Activated CD8-positive, alpha-beta memory T cell treated with anti-CD3 and anti-CD28 coated beads for 4 hours (primary cell): ENCODE measurements at places on chromosomes 7 and 10.

- DNase-seq: no peak
Measured at GRCh38 chr10:91537614-91538383, 95.1 kb downstream of the PPP1R3C start.

DNA sequence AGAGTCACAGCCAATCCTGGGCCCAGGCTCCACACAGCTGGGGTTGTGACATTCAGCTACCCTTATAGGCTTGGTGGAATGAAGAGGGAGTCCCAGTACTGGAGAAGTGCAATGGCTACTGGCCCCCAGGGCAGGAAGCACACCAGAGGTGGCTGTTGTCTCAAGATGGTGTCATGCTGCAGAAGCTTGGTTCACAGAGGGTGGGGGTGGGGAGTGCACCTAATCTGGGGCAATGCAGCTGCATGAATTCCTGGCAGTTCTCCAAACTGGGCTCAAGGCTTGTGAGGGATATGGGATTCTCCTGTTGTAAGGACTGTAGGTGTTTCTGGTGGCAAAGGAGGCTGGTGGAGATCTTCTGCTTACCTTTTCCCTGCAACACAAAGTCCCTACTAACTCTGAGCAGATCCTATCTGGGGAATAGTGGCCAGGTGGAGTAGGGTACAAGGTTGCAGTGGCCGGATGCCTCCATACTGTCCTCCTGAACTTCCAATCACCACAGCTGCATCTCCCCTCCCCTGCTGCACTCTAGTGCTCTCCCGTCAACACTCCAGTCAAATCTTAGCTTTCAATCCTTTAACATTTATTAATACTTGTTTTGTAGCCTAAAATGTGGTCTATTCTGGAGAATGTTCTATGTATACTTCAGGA is 27.4 kb upstream of the PLA2G12B start:
- no peak for DNase-seq

GRCh38 chr7:100441641-100442535 is 5.6 kb upstream of the PPP1R35 start:
- no peak for DNase-seq

GRCh38 chr7:44922351-44922694 is 37.0 kb upstream of the PURB start:
- DNase-seq: no peak

DNA sequence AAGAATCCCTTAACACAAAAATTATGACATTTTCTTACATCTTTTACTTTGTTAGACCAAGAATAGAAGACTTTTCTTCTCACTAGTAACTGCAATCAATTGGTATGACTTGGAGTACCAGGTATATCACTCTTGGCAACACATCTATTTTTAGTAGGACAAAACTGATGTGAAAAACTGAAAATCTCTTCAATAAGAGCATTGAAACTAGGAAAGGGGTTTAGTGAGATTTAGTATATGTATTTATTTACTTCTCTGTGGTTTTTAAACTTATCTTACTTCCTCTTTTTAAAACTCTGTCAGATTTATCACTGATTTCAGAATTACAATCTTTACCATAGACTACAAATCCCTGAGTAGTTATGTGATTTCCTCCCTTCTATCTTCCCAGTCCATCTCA is 366.2 kb downstream of the PCDH15 start:
- DNase-seq: no peak

DNA sequence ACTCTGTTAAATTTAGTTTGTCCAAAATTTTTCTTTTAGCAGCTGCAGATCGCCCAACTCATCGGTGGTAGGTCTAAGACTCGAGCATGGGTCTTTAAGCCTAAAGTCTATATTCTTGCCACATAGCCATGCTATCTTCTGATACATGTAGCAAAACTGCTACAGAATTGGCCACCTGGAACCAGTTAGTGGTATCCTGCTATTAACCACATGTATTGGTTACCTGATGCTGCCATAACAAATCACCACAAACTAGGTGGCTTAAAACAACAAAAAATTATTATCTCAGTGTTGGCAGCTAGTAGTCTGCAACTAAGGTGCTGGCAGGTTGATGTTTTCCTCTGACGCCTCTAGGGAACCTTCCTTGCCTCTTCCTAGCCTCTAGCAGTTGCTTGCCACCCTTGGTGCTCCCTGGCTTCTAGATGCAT is 96.7 kb upstream of the PIK3CG start:
- DNase-seq: no peak

DNA sequence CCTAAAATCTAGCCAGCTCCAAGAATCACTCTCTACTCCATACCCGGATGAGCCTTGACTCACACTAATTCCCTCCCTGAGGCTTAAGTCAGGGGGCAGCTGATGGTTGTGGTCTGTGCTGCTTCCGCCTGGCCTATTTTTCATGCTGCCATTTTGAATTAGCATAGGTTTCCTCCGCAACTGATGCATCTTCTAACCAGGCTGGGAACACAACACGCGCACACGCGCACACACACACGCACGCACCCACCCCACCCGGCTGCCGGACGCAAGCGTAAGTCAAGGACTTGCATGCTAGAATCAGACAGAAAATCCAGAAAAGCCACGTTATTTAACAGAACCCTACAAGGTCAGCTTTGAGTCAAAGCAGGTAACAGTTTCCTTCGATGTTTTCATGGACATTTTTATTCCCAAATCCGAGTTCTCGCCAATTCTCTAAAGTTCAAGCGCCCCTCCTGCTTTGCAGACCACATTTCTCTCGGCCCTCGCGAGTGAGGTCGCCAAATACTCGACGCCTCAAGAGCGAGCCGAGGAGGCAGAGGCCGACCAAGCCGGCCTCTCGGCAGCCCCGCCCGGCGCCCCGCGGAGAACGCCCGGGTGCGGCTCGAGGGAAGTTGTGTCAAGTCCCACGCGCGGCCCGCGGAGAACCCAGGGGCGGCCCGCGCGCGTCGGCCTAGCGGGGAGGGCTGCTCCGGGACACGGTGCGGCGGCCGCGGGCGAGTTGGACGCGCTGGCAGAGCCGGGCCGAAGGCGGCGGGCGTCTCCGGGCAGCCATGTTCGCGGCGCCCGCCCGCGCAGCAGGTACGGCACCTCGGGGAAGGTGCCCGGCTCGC is 961 bp downstream of the SCRN1 start:
- DNase-seq: no peak

- no peak for DNase-seq
Measured at GRCh38 chr10:56871160-56871668, 510.2 kb upstream of the ZWINT start.

DNA sequence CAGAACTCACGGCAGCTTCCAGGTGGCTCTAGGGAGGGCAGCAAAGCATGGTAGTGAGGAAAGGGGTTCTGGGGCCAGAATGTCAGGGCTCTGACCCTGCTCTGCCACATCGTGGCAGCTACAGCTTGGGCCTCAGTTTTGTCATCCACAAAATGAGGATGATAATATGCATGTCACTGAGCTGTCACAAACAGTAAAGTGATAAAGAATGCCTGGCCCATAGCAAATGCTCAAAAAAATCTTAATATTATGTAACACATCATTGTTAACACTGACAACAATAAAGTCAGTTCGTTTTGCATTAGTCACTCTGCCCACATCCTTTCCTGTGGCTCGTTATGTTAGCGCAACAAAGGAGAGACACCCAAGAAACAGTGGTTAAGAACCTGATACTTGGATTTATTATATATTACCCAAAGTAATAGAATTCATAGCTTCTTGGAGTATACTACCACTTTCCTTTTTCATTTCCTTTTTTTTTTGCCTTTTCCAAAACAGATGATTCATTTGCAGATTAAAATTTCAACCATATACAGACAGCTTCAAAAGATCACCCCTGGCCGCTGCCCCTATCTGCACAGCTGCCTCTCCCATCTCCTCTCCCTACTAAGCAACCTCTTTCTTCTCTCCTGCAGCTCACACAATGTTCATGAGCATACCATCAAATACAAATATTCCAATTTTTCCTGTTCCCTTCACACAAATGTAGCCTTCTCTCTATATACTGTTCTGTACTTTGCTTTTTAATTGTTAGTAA is 45.5 kb upstream of the DDC start:
- peak; percentile 26 for DNase-seq

DNA sequence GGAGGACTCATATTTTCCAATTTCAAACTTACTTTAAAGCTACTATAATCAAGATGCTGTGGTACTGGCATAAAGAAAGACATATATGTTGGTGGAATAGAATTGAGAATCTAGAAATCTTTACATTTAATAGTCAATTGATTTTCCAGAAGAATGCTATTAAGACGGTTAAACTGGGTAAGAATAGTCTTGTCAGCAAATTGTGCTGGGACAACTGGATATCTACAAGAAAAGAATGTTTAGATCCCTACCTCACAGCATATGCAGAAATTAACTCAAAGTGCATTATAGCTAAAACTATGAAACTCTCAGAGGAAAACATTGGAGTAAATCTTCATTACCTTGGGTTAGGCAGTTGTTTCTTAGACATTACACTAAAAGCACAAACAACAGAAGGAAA is 203.3 kb downstream of the SDK1 start:
- no peak for DNase-seq

GRCh38 chr10:22335173-22335933 is 9.9 kb upstream of the SPAG6 start:
- DNase-seq: no peak

DNA sequence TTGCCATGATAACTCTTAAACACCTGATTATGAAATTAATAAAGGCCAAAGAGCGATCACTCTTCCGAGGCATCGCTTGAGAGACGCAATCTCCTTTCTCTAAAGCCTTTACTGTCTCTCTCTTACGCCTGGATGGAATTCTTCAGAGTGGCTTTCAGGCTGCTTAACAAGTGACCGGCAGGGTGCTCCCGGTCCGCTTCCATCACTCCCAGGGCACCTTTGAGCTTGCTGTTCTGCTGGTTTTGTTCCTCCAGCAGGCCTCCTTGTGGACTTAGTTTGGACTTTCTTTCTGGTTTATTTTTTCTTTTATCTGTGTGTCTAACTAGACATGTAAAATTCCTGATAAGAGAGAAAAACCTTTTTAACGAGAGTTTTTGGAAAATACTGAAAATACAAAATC is 60.9 kb downstream of the MRPL32 start:
- DNase-seq: no peak

GRCh38 chr10:79286318-79286951 is 60.8 kb upstream of the PPIF start:
- peak; percentile 87 for DNase-seq

- no peak for DNase-seq
Measured at GRCh38 chr7:44762300-44762699, 13.7 kb downstream of the ZMIZ2 start.

GRCh38 chr7:81062755-81063154 is 143.9 kb upstream of the SEMA3C start:
- DNase-seq: no peak

GRCh38 chr7:71601851-71602250 is 469.9 kb downstream of the GALNT17 start:
- no peak for DNase-seq

DNA sequence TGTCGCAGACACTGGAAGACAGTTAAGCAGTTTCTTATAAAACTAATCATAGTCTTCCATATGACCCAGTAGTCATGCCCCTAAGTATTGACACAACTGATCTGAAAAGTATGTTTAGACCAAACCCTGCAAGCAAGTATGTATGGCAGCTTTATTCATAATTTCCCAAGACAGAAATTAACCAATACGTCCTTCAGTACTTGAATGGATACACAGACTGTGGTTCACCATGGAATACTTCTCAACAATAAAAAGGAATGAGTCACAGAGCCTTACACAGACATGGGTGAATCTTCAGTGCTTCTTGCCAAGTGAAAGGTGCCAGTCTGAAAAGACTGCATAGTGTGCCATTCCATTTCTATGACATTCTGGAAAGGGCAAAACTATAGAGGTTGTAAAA is 50.2 kb upstream of the AKR1E2 start:
- DNase-seq: no peak

GRCh38 chr10:5894403-5894802 is 4.4 kb downstream of the FBH1 start:
- no peak for DNase-seq

DNA sequence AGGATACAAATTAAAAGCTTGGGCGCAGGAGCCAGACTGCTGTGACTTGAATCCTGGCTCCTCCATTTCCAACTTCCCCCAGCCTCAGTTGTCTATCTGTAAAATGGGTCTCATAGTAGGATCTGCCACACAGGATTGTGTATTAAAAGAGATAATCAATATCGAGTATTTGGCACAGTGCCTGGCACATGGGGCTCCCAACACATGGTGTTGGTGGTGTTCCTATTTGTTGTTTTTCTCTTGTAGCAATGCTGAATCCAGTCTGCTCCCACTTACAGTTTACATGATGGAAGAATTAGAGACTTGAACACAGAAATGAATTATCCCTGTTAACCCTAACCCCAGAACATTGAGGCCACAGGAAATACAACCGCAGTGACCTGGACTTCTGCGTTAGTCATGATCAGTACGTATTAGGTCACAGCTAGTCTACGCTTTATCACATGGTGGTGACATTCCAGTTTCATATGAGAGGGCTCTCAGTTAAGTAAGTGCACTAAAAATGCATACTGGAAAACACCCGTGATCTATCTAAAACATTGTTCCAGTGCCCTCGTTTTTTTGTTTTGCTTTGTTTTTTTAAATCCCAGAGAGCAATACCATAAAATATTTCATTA is 169.5 kb upstream of the KLF14 start:
- DNase-seq: no peak

DNA sequence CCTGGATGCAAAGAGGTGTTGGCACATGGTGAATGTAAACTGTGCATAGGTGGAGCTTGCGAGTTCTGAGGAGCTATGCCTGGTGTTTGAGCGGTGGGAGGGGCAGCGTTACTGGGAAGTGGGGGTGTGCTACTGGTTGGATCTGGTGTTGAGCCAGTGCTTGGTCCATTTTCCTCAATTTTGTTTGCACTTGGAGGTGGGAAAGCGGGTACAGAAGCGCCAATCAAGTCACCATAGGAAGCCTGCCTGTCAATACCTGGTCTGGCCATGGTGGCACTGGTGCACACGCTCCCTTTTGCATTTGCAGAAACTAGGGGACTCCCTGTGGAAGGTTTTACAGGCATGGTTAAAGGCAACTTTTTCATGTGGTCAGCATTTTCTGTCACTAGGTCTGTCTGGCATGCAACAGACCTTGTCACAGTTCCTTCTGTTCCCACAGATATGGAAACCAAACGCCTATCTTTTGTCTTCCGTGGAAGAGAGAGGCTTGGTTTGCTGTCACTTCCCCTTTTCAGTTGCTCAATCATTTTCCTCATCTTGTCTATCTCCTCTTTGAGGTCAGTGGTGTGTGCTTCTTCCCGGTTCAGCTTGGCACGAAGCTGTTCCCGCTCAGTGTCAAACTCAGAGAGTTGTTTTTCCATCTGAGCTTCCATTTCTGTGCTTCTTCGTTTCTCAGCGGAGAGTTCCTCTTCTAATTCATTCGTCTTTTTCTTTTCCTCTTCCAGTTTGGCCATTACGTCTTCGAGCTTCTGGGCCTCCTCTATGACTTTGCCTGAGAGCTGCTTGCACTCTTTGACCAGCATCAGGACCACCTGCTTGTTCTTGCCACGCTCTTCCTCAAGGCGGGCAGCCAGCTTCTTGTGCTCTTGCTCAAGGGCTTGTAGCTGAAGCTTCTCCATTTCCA is 81.1 kb downstream of the CTTNBP2 start:
- DNase-seq: no peak

GRCh38 chr10:108427146-108427545 is 1262.6 kb upstream of the SORCS1 start:
- DNase-seq: no peak

GRCh38 chr10:1287487-1287886 is 231.3 kb downstream of the WDR37 start:
- no peak for DNase-seq
